ENCODE measurements at places on chromosomes 4 and X.
A peak's percentile ranks its signal among the peaks of the same experiment; 100 is the strongest.

GRCh38 chrX:1659664-1660461 lies 45.0 kb downstream of the ASMT start:
- no peak for DNase-seq

- DNase-seq: no peak
Observed at GRCh38 chr4:165700855-165701254, 172.2 kb upstream of the TLL1 start.

DNA sequence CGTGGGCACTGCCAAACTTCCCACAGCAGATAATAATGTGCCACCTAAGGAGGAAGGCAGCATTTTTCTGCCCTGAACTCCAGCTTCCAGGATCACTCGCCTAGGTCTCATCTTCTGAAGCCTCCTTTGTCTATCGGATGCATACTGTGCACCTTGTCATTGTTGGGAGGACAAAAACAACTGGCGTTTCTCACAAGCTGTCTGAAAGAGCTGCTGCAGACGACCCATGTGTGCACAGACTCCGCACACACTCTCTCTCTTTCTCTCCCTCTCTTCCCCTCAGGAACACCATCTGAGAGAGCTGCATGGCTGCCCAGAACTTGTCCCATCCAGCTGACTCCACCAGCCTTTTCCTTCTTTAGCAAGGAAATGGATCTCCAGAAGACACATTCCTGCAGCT lies 83.0 kb downstream of the MAML3 start:
- no peak for DNase-seq

GRCh38 chrX:110026099-110026844 lies 23.4 kb downstream of the TMEM164 start:
- no peak for DNase-seq

DNA sequence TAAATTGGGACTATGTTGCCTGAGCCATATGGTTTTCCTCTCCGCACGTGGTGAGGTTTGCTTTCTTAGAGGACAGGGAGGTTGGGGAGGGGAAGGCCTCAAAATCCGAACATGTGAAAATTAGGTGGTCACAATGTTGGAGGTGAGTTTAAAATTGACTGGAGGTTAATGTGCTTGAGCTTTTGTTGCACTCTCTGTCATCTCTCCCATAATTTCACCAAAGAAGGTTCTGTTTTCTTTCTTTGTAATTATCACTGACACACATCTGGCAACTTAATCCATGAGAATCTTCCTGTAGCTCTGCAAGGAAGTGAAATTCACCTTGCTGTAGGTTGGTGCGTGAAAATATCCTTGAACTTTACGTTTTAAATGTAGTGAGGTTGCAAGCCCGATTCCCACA lies 225.5 kb downstream of the PDGFC start:
- no peak for DNase-seq

GRCh38 chr4:180028682-180029081 lies 2214.5 kb upstream of the TENM3 start:
- DNase-seq: no peak

DNA sequence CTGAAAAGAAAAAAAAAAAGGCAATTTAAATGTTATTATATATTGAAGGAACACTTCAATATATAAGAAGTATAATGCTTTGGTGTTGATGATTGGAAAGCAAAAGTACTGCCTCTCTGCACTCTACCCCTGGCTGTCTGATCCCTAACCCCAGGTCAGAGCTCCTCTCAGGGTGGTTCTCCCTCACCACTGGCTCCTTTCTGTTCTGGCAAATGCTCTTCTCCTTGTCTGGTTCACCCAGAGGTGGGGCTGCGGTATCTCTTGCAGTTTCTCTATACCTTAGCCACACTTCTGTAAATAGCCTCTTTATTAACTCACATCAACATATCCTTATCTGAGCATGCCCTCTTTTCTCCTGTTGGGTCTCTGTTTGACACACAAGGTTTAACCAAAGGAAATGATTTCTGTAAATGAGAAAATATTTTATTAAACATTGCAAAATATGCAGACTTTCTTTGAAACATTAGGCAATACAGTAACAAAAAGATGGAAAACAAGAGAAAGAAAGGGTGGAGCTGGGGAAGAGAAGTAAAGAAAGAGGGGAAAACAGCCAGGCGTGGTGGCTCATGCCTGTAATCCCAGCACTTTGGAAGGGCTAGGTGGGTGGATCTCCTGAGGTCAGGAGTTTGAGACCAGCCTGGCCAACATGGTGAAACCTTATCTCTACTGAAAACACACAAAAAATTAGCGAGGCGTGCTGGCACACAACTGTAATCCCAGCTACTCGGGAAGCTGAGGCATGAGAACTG lies 45.7 kb downstream of the ING2 start:
- no peak for DNase-seq

GRCh38 chrX:102558607-102559006 lies 40.7 kb upstream of the ARMCX5 start:
- no peak for DNase-seq

DNA sequence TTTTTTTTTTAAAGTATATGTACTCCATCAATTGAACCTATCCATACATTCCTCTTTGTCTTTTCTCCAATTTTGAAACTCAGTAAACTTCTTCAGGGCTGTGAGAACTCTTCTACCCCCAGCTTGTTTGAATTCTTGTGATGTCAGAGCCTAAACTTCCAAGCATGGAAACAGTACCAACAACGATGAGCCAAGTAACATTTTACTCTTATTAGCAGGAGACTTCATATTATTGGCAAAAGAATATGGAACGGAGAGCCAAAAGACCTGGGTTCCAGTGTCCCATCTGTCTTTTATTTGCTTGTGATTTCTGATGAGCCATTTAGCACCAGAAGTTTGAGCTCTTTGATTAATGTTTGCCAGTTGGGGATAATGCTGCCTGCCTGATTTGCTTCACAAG lies 5.3 kb downstream of the DIAPH2 start:
- DNase-seq: no peak

DNA sequence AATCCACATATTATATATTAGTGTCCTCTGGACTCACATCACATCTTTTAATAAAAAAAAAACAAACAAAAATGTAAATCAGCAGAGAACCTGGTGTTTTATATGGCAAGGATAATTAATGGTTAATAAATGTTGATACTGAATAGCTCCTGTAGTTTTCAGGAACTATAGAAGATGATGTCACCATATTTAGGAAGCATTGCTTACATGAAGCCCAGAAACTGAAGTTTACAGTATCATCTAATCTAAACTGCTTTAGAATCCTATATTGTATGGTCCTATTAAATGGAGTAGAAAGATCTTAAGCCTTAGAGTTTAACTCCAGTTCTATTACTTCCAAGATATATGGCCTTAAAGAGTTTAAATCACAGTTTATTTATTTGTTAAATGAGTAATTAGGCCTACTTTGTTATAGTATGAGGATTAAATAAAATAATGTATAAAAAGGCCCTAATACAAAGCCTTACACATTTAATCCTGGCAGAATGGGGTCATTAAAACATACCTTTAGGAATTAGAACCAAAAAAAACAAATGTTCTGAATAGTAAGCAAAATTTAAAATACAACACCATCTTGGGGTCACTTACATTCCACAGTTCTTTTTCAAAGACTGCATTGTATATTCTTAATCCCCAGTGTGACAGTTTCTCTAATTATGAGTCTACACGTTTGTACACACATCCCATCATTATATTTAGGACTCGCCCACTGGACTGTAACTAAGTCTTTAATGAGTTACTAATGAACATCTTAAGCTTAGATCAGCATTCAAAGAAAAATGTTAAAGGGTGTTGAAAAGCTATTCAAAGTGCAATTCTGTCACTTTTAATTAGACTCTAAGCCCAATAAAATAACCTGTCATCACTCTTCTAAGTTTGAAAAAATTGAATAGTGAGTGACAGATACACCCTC lies 305.9 kb downstream of the ADGRL3 start:
- DNase-seq: no peak

GRCh38 chrX:21638311-21638710 lies 19.8 kb downstream of the KLHL34 start:
- no peak for DNase-seq

- DNase-seq: no peak
Observed at GRCh38 chrX:46582325-46582724, 8.8 kb downstream of the CHST7 start.

- no peak for DNase-seq
Observed at GRCh38 chr4:7294176-7294756, 101.9 kb downstream of the SORCS2 start.

DNA sequence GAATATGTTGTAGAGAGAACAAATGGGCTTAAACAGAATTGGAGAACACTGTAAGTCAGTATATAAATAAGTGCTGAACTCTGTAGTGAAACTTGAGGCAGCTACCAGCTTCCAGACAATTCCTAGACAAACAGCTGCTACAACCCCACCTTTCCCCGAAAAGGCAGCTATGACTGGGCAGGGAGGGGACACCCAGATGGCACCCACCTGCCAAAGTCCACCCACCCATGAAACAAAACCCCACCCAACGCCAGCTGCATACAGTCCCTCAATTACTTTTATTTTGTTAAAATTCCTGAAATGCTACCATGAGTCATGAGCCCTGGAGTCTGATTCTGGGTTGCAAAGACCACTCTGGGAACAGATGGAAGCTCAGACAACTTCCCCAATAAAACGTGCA lies 24.4 kb downstream of the RELL1 start:
- no peak for DNase-seq

DNA sequence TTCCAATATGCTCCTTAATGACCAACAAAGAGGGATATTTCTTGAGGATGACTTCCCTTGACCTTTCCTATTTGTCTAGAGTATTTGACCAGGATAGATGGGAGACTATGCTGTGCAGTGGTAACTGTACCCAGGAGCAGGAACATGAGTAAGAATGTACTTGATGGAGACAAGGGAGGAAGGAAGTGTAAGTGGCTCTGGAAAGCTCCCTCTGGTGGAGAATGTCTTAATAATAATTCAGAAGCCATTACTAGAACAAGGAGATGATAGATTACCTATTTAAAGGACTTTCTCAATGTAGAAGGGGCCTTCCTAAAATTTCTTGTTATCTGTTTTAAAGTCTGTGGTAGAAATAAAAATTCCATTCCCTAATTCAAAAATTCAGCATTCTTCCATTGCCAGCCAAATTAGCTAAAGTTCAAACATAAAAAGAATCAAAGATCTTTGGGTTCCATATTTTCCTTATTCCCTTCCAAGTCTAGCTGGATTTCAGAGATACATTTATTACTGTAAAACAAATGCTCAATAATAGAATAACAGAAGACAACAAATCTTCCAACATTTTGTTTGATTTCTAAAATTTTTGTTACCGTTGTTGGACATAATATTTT lies 83.8 kb downstream of the GRID2 start:
- no peak for DNase-seq

GRCh38 chrX:64975989-64976672 lies at the start of gene ZC4H2:
TSS of gene ZC4H2 (minus strand) at chrX:64976450. CDS start at chrX:64976377, 73 bp downstream.
- peak; percentile 78 for DNase-seq

DNA sequence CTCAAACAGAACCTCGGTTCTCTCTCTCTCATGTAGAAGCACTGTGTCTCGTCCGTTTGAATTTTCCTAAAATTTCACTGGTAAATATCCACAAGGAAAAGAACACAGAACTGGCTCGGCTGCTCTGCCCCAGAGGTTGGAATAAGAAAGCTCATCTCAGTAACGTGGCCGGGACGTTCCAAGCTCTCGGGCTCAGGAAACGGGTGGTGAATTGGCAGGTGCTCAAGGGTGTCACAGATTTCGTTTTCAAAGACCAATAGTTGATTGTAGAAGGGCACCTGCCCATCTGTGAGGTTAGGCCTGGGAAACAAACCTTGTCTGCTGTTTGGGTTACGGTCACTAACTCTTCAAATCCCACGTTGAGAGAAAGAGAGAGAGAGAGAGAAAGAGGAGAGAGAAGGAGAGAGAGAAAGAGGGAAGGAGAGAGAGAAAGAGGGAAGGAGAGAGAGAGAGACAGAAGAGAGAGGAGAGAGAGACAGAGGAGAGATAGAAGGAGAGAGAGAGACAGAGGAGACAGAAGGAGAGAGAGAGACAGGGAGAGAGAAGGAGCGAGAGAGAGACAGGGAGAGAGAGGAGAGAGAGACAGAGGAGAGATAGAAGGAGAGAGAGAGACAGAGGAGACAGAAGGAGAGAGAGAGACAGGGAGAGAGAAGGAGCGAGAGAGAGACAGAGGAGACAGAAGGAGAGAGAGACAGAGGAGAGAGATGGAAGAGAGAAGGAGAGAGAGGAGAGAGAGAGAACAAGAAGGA lies 106.6 kb downstream of the CRLF2 start:
- no peak for DNase-seq

GRCh38 chrX:107672955-107673378 lies 44.7 kb downstream of the PRPS1 start:
- peak; percentile 90 for DNase-seq

GRCh38 chr4:4395849-4396627 lies 9.1 kb downstream of the NSG1 start:
- no peak for DNase-seq

DNA sequence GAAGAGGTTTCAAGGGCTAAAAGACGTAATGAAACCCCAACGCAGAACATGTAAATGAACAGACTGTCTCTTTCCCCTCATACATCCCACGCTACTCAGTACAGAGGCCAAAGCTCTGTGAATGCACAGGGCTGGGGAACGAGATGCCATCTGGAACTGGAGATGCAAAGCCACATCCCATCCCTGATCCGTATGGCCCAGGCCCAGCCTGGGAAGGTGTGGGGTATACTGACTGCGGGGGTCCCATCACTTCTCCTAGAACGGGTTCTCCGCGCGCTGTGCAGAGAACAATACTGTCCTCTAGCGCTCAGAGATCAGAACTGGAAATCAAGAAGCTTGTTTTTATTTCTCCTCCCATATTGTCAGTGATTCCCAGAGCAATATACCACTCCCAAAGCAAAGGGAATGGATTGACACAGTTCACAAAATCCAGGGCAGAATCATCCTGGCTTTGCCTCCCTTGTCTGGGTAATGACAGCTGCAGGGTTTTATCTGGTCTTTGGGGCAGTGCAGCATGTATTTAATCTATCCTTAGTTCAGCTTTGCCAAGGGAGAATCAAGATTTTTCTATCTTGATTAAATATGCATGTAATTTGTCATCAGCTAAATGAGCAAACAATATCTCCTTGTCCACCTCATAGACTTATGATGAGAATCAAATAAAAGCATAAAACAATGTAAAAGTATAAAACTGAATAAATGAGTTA lies 47.3 kb upstream of the TLR3 start:
- DNase-seq: no peak

GRCh38 chr4:14392378-14392777 lies 609.9 kb upstream of the CPEB2 start:
- DNase-seq: no peak

- no peak for DNase-seq
Observed at GRCh38 chr4:7066493-7066892, 1.4 kb downstream of the GRPEL1 start.

- peak; percentile 9 for DNase-seq
Observed at GRCh38 chr4:115234405-115235093, 121.1 kb upstream of the NDST4 start.

DNA sequence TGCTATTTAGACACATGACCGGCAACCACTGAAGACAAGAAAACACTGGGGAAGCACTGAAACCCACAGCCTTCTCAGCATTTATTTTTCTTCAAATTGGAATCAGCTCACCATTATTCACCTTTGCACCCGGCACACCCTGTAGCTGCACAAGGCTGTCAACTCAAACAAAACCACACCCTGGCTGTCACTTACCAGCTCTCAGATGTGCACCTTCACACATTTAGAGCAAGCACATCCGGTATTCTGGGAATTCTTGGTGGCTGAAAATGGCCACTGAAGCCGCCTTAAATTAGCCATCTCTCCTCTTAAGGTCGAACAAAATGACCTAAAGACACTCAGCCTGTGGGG lies 5.9 kb downstream of the ZFYVE28 start:
- DNase-seq: peak; percentile 87
